ENCODE measurements at places on chromosomes 4 and X. TPM values are rescaled to one million over a fixed set of nuclear protein-coding genes. Genes with fewer than 3 reads are reported as not detected.

Gene GPR78
- not detected for total RNA-seq

DNA sequence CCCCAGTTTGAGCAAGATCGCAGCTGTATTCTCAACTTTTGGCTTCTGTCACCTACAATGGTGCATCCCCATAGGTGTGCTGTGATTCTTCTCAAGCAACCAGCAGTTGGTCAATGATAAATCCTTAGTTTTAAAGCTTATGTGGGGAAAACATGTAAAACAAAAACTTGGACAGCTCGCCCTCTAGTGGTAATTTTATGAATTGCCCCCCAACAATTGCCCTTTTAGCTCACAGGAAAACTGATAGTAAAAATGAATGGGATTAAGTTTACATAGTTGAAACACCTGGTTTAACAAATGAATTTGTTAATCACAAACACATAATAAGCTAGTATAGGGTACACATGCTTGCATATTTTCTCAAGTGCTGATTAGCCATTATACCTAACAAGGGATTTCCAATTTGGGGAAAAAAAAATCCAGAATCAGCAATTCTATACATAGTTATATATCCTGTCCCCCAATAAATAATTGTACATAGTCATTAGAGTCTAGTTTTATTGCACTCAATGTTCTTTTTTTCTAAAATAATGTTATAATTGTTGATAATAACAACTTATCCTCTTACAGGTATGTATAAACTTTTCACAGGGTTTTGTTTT, 30.1 kb downstream of the TEX13A start:
- no peak for DNase-seq

- peak; percentile 56 for DNase-seq
Measured at GRCh38 chrX:65866146-65866545, 173.7 kb downstream of the VSIG4 start.

Gene PDCL2
- total RNA-seq, result not detected

Gene SERTM2
- total RNA-seq, result not detected

Gene KLHL13
- 0.39 TPM for total RNA-seq

DNA sequence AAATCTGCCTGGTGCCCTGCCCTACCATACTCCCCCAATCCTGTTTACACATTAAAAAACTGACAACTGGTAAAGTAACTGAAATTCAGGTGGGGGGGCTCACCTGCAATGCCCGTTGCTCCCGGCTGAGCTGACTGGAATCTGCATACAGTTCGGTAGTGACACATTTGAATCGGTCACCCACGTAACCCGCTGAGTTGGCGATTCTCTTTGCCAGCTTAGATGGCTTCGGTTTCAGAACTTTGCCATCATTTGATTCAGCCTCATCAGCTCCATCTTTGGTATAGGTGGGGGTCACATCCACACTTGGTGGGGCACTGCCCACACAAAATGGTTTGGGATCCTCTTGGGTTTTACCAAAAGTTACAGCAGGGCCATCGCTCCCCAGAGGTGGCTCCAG, 25.5 kb downstream of the BCOR start:
- DNase-seq, result no peak

GRCh38 chr4:77601614-77602187, 3.9 kb upstream of the CXCL13 start:
- DNase-seq, result no peak

GRCh38 chr4:180099957-180100356, 2143.2 kb upstream of the TENM3 start:
- DNase-seq, result no peak

Gene SULT1E1
- not detected for total RNA-seq

DNA sequence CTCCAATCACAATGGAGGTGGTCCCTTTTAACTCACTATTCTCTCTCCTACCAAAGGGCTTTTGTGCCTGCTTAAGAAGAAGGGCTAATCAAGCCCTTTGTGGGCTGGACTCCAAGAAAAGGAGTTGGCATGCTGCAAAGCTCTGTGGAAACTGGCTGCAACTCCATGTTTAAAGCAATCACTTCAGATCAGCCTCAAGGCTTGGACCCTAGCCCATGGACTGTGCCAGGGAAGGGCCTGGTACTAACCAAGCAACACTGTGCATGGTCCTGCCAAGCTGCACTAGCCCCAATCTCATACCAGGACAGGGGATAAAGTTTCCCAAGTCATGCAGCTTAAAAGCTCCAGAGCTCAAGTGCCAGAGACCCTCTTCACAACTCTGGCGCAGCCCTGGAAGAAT, 86.7 kb downstream of the ATP8A1 start:
- no peak for DNase-seq

Gene EMCN
- total RNA-seq, result not detected

- DNase-seq, result no peak
Measured at GRCh38 chrX:70292788-70293187, 2.9 kb downstream of the KIF4A start.

- DNase-seq, result peak; percentile 22
Measured at GRCh38 chrX:1451661-1452515, 821 bp downstream of the ASMTL start.

DNA sequence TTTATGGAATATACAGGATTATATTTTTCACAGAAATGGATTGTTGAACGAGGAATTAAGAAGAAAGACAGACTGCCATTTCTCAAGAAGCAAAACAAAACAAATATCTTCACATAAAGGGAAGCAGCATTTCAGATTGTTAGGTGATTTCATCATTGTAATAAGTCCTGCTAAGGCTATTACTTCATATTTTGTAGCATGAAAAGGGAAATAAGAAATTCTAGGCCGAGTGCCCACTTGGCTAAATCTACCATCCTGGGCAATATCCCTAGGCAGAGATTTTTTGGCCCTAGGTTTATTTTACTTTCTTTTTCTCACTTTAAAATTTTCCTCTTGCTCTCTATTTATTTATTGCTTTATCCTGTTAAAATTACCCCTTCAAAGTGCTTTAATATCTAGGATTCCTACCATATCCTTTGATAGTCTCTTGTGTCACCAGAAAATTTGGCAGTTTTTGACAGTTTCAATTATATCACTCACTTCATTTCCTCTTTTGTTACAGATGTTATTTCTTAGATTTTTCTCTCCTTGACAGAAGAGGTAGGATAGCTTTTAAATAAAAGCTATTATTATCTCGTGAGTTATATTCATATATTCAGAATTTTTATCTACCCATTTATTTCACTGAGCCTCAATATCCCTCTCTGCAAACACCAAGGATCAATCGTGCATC, 142.3 kb downstream of the PDGFC start:
- no peak for DNase-seq

Gene UGT2B7
- total RNA-seq, result not detected

GRCh38 chrX:148069759-148070503, 88.8 kb downstream of the FMR1NB start:
- DNase-seq, result no peak

- no peak for DNase-seq
Measured at GRCh38 chr4:168264903-168265302, 53.6 kb downstream of the DDX60 start.

DNA sequence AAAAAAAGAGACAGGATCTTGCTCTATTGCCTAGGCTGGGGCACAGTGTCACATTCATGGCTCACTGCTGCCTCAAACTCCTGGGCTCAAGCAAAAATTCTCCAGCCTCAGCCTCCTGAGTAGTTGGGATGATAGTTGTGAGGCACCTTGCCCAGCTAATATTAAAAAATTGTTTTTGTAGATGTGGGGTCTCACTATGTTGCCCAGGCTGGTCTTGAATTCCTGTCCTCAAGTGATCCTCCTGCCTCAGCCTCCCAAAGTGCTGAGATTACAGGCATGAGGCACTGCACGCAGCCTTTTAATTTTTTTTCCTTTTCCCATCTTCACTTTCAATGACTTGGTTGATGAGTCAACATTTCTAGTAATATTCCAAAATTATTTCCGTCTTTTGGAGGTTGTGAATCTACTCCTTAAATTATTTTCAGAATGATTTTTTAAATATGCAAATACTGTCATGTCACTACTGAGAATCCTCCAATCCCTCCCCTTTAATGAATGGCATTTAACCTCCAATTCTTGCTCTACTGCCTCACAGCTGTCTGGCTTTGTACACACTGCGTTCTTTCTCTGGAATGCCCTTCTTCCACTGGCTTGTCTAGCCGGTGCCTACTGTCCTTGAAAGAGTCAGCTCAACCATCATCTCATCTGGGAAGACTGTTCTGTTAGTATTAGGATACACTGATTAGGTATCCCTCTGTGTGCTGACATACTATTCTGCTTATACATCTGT, 27.5 kb upstream of the DCTD start:
- no peak for DNase-seq

- DNase-seq, result no peak
Measured at GRCh38 chrX:40082447-40083119, 15.2 kb downstream of the BCOR start.

Gene TBX22
- total RNA-seq, result not detected

GRCh38 chr4:40306976-40307375, 28.2 kb upstream of the CHRNA9 start:
- no peak for DNase-seq

- no peak for DNase-seq
Measured at GRCh38 chr4:147725673-147726072, 6.2 kb upstream of the ARHGAP10 start.

GRCh38 chr4:79673377-79673776, 265.3 kb upstream of the GK2 start:
- DNase-seq, result no peak

- no peak for DNase-seq
Measured at GRCh38 chr4:127776620-127777019, 5.5 kb upstream of the HSPA4L start.

GRCh38 chr4:5969777-5970176, 48.5 kb downstream of the C4orf50 start:
- no peak for DNase-seq

Gene AFM
- not detected for total RNA-seq

- no peak for DNase-seq
Measured at GRCh38 chrX:7120878-7121219, 26.7 kb upstream of the STS start.
